ENCODE measurements at places on chromosomes 7 and 10. TPM values are rescaled to one million over a fixed set of nuclear protein-coding genes. Genes with fewer than 3 reads are reported as not detected.

Gene CCDC7
- total RNA-seq: 6.2 TPM

Gene ADAMTS14
- total RNA-seq: 0.15 TPM

Gene MBL2
- 173 TPM for total RNA-seq

Gene CLDN12
- total RNA-seq: 42.6 TPM

Gene PTTG1IP2
- not detected for total RNA-seq

Gene ARHGEF5
- 12.5 TPM for total RNA-seq

Gene MPP7
- total RNA-seq: 2.4 TPM

Gene VPS41
- 26.9 TPM for total RNA-seq

Gene AKR1C4
- 172 TPM for total RNA-seq

Gene NCF1
- total RNA-seq: 0.74 TPM

Gene C7orf33
- not detected for total RNA-seq

Gene GPNMB
- 64.9 TPM for total RNA-seq

Gene GPR37
- 15.1 TPM for total RNA-seq

Gene CDHR3
- total RNA-seq: 8.6 TPM

Gene NRG3
- 0.70 TPM for total RNA-seq

Gene VIPR2
- total RNA-seq: not detected

Gene ZNF239
- total RNA-seq: 1.0 TPM

Gene KLLN
- total RNA-seq: 0.34 TPM

Gene NUDCD3
- 42.9 TPM for total RNA-seq

Gene FGFR2
- 17.0 TPM for total RNA-seq

Gene ZNF746
- 7.9 TPM for total RNA-seq

Gene NPY4R2
- total RNA-seq: not detected

Gene GNG11
- 3.6 TPM for total RNA-seq

Gene TMEM140
- total RNA-seq: 33.4 TPM

Gene SRRM3
- total RNA-seq: 0.14 TPM

Gene SAP25
- not detected for total RNA-seq

Gene EPO
- total RNA-seq: 31.7 TPM

Gene FXYD4
- total RNA-seq: not detected

Gene TMEM26
- total RNA-seq: 3.8 TPM

Gene TNPO3
- total RNA-seq: 25.3 TPM

Gene OPALIN
- total RNA-seq: not detected

Gene GPR15LG
- total RNA-seq: not detected

Gene DIP2C
- total RNA-seq: 8.0 TPM

Gene RPEL1
- total RNA-seq: not detected

Gene CDC14C
- not detected for total RNA-seq

Gene TRPV5
- not detected for total RNA-seq

Gene KIAA1549
- total RNA-seq: 0.74 TPM

Gene AGR3
- not detected for total RNA-seq

Gene PON1
- 93.2 TPM for total RNA-seq

Gene NODAL
- not detected for total RNA-seq

Gene SLC13A1
- not detected for total RNA-seq

Gene FAM25C
- total RNA-seq: 0.84 TPM

Gene RHOBTB1
- total RNA-seq: 3.2 TPM

Gene NPSR1
- not detected for total RNA-seq

Gene NKX2-3
- not detected for total RNA-seq

Gene ADAM8
- 4.7 TPM for total RNA-seq
